ENCODE measurements at places on chromosomes 1 and 21.

DNA sequence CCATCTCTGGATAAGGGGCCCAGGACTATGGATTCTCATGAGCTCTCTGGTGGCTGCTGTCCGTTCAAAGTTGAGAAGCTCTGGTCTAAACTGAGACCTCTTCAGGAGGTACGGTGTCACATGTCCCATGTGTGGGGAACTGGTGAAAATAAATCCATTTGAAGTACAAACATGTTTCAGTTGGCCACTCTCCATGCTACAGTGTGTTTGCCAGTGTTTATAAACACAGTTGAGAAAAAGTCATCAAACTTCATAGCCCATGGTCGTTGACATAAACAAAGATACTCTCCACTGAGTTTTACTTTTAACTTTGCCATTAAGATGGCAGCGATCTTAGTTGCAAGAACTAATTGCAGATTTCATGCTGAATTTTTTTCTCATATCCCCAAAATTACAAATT lies 72.8 kb downstream of the PSMG1 start:
- no peak for DNase-seq

DNA sequence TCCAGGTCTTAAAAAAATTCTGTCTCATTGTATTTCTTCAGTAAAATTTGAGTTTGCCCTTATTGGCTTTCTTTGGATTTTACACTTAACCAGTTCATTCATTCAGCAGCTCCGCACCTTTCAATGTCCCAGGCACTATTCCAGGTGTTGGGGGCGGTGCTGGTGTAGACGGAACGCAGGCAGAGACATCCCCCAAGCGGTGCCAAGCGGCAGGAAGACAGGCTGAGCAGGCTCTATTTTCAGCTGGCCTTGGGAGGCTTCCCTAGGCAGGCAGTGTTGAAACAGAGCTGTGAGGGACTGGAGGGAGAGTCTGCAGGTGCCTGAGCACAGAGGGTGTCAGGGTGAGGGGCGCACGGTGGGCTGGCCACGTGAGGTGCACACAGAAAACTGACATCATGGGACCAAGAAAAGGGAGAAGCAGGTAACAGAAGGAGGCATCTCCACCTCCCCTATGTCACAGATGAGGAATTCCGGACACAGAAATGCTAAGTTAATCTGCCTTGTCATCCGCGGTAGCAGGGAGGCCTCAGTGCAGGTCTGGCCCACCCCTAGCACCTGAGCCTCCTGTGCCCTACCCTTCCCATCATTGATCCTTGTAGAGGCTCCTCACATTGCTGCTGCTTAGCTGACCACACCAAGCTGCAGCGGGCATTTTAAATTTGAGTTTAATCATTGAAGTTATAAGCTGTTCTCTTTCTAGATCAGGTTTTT lies 40.8 kb downstream of the SLC37A1 start:
- no peak for DNase-seq

- DNase-seq, result no peak
Measured at GRCh38 chr1:152983743-152984142, at the start of gene SPRR1A. Gene SPRR1A, plus strand, starts transcription at chr1:152984081. Its CDS starts 1,150 bp downstream, at chr1:152985231.

DNA sequence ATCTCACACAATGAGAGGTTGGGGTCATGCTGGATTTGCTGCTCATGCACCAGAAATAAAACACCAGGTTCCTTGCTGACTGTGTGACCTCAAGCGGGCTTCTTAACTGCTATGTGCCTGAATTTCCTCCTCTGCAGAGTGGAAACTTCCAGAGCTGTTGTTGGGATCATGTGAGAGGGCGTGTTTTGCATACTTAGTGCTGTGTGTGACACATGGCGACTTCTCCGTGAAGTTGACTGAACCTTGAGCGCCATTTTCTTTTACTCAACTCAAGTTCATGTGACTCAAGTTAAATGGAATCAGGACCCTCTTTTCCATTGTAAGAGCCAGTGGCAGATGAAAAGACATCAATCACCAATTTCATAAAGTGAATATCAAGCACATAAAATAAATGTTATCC lies 224.0 kb downstream of the KIF26B start:
- DNase-seq, result no peak

DNA sequence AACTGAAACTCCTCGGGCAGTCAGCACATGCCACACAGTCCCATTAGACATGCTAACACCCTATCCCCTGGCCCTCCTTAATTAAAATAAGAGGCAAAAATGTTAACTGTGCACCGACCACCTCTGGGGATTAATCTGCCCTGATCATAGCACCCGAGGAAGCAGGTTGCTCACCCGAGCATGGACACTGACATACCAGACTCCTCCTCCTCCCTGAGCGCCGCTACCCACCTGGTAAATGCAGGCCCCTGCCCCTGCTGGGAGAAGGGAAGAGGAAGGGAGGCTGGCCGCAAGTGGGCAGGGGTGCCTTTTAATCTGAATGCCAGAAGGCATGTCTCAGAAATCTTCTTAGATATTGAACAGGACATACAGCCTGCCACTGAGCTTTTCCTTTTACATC lies 360.9 kb downstream of the RRAGC start:
- no peak for DNase-seq

DNA sequence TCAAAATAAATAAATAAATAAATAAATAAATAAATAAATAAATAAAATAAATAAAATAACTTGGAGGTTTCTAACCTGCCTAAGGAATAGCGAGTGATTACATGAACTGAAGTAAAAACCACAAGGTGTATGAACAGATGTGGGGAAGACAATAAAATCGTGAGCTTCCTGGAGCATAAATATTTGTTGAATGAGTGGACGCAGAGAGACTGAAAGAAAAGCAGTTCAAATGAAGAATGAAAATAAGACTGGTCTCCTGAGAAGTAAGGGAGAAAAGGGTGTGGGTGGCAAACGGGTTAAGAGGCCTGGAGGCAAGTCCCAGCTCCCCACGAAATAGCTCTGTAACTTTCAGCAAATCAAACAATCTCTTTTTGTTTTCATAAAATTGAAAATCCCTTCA lies 33.6 kb downstream of the CHML start:
- DNase-seq, result no peak

DNA sequence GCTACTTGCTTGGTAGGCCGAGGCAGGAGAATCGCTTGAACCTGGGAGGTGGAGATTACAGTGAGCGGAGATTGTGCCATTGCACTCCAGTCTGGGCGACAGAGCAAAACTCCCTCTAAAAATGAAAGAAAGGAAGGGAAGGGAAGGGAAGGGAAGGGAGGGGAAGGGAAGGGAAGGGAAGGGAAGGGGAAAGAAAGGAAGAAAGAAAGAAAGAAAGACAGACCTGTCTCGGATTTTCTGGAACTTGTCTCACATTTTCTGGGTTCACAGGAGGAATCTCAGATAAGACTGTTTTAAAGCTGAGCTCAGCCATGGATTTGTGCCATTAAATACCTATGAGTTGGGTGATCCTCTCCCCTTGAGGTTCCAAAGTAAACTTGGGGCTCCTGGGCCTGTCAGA lies 12.9 kb downstream of the GSTM5 start:
- DNase-seq, result no peak

GRCh38 chr1:61337441-61337951 lies 255.1 kb downstream of the NFIA start:
- DNase-seq, result no peak

GRCh38 chr1:243850452-243851256 lies 611 bp upstream of the AKT3 start:
- peak; percentile 70 for DNase-seq

DNA sequence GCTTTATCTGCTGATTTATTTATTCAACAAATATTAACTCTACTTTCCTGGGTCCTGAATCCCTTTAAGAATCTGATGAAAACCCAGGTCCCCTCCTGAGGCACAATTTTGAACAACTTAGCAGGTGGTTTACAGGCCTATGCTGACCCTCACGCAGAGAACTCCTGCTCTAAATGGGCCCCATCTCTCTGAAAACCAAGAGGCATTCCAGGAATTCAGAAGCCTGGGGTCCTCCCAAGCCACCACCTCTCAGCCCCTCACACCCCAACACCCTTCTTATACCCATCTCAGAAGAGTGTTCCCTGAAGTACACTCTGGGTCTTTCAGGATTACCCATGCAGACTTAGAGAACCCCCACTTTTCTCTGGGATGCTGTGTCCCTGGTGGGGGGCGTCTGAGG lies 34.5 kb downstream of the LHX4 start:
- no peak for DNase-seq
